ENCODE measurements at places on chromosomes 4 and X.

DNA sequence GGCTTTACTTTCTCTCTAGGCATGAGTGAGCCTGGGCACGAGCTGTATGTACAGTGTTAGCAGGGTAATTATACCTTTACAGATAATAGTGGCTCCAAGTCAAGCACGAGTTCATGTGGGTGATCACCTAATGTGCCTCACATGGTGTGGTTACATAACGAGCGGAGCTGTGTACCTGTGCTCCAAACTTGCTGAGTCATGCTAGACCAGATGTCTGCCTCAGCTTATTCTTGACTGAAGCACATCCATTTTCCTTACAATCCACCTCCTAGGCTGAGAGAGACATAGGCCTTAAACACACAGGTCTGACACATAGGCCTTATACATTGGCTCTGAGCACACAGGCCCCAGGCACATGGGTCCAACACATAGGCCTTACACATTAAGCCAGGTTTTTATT lies 426.6 kb downstream of the GPAT3 start:
- DNase-seq: no peak

GRCh38 chrX:106069048-106069447 lies 30.5 kb upstream of the SERPINA7 start:
- no peak for DNase-seq

DNA sequence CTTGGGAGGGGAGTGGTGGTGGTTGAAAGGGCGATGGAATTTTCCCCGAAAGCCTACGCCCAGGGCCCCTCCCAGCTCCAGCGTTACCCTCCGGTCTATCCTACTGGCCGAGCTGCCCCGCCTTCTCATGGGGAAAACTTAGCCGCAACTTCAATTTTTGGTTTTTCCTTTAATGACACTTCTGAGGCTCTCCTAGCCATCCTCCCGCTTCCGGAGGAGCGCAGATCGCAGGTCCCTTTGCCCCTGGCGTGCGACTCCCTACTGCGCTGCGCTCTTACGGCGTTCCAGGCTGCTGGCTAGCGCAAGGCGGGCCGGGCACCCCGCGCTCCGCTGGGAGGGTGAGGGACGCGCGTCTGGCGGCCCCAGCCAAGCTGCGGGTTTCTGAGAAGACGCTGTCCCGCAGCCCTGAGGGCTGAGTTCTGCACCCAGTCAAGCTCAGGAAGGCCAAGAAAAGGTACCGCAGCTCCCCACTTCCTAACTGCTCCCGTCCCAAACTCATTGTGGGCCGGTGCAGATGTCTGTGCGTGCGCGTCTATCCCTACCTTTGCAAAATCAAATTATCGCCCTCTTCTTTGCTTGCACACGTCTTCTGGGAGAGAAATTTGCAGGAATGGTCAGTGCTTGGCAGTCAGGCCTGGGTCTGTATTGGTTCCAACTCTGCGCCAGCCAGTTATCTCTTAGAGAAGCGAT lies 533 bp downstream of the IL15 start:
- DNase-seq: no peak

DNA sequence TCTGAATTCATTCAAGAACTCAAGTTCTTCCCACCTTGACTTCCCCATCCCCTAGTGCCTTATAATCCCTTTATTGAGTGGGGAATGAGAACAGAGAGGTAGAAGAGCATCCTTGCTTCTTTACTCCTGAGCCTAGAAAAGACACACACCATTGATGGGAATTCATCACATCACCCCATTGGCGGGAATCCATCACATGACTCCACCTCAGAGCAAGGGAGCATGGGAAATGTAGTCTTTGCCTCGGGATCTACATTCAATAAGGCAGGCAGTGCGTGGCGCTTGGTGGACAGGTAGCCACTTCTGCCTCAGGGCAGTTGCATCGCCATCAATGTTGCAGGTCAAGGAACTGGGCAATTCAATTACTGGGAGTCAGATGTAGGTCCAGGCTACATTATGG lies 50.7 kb downstream of the MXRA5 start:
- no peak for DNase-seq

- DNase-seq: no peak
Measured at GRCh38 chrX:107360788-107361360, 88.6 kb upstream of the FRMPD3 start.

- no peak for DNase-seq
Measured at GRCh38 chr4:147139455-147140198, 194.0 kb upstream of the TTC29 start.

DNA sequence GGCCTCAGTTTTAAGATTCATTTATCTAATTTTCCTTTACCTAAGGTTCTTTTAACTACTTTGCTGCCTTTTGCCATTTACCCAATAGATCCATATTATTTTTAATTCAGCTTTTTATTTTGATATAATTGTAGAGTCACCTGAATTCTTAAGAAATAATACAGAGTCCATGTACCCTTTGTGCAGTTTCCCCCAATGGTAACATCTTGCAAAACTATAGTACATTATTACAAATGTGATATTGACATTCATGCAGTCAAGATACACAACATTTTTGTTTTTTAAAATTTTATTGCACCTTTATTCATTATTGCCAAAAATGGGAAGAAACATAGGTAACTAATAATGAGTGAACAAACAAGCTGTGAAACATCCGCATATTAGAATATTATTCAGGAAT lies 208.7 kb upstream of the WDFY3 start:
- no peak for DNase-seq

DNA sequence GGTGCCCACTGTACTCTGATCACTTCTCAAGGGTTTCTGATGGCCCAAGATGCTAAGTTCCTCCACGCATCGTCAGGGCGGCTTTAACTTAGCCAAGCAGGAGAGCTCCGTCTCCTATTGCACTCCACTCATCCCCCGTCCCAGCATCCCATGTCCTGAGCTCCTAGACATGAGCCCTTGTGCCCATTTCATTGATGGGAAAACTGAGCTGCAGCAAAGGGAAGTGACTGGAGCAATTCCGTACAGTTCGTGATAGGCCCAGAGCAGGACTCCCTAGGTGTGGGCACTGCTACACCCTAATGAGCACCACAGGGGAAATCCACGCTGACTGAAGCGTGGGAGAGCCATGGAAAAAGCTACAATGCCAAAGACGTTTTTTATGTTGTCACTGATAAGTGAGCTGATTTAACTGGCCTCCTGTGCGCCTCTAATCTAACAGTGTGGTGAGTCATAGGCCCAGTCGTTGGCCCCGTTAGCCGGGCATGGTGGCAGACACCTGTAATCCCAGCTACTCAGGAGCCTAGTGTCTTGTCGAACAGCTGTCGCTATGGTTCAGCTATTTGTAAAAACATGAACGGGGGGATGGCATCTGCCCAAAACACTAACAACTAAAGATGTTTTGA lies 14.9 kb downstream of the NSDHL start:
- DNase-seq: no peak

All from stimulated activated CD4-positive, alpha-beta T cell treated with anti-CD3 and anti-CD28 coated beads, Interleukin-15, amount 100 ng/mL, for 1 hour (primary cell).